ENCODE measurements at places on chromosomes 2 and 18. TPM values are rescaled to one million over a fixed set of nuclear protein-coding genes. Genes with fewer than 3 reads are reported as not detected.
A peak's percentile ranks its signal among the peaks of the same experiment; 100 is the strongest.

The ANKRD30BL gene
- not detected for total RNA-seq

The COPS9 gene
- total RNA-seq: 408 TPM

DNA sequence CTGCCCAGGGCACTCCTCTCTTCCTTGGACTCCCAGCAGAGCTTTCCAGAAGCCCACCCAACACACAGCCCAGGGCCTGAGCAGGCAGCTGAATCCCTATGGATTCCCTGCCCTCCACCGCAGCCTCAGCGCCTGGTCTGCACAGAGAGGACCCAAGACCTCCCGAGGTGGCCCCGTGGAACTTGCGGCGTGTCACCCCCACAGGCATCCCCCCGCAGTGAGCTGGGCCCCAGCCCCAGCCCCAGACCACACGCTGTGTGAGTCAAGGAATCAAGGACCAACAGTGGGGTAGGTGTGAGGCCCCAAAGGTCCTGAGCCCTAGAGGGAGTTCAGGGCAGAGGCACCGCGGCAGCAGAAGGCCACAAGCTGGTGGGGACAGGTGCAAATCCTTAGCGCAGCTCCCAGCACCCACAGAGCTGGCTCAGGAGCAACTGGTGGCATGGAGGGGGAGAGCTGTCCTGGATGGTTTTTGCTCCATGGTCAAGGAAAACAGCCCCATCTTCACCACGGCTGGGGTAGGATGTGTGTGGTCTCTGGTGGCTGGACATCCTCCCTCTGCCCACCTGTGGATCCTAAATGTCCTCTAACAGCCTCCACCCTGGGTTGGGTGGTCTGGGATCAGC lies 8.5 kb downstream of the HS6ST1 start:
- no peak for DNase-seq
- H3K27me3 ChIP-seq: no peaks in the 10 kb centered on the region
- peaks cover 94% of the 10 kb centered on the region for H3K36me3 ChIP-seq
- peaks cover 68% of the 10 kb centered on the region for H3K4me1 ChIP-seq
- H3K27ac ChIP-seq: no peak overlapping the region
- H3K4me3 ChIP-seq: no peak overlapping the region

GRCh38 chr2:212099658-212100057 lies 438.9 kb downstream of the ERBB4 start:
- no peaks in the 10 kb centered on the region for H3K36me3 ChIP-seq
- H3K27ac ChIP-seq: no peak overlapping the region
- no peaks in the 10 kb centered on the region for H3K27me3 ChIP-seq
- DNase-seq: no peak
- no peaks in the 10 kb centered on the region for H3K4me1 ChIP-seq

The TCF23 gene
- total RNA-seq: not detected

- no peaks in the 10 kb centered on the region for H3K4me1 ChIP-seq
- H3K36me3 ChIP-seq: no peaks in the 10 kb centered on the region
- no peak for DNase-seq
- no peak overlapping the region for H3K27ac ChIP-seq
Measured at GRCh38 chr2:232456296-232457120, 555 bp downstream of the ALPI start.

- no peak overlapping the region for H3K4me3 ChIP-seq
- H3K4me1 ChIP-seq: no peaks in the 10 kb centered on the region
- H3K36me3 ChIP-seq: peaks cover 13% of the 10 kb centered on the region
- no peaks in the 10 kb centered on the region for H3K27me3 ChIP-seq
- H3K27ac ChIP-seq: no peak overlapping the region
Measured at GRCh38 chr2:181058378-181059269, 78.2 kb downstream of the UBE2E3 start.

The CHN1 gene
- total RNA-seq: 35.8 TPM

DNA sequence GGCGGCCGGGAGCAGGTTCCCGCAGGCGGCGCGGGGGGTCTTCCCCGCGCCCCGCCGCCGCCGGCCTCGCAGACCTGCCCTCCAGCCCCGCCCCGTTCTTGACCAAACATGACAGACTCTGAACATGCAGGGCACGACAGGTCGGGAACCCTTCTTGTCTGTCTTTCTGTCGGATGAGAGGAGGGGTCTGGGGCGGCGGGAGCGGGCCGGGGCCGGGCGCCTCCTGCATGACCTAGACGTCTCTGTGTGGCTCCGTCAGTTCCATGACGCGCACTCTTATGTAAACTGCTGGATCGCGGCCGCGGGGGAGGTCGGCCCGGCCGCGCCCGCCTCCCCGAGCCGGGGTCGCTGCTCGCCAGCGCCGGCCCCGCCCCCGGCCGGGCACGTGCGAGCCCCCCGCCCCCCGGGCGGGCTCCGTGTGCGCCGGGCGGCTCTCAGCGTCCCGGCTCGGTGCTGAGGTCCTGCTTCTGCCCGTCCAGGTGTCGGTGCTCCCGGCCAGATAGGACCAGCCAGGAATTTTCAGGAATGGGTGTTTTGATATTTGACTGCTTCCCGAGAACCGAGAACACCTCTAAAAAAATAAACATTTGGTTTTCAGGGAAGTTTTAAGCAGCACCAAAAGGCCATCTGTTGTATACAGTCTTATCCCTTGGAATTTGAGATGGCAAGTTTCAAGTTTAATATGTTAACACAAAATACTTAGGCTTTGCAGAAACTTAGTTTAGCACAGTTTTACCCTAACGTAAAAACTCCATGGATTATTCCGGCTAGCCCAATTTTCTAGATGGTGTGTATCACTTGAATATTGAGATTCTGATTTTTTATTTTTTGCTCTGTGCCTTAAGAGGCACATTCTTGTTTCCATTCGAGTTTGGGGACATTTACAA lies 733 bp downstream of the ZC3H6 start:
- peaks cover 5% of the 10 kb centered on the region for H3K36me3 ChIP-seq
- H3K27me3 ChIP-seq: no peaks in the 10 kb centered on the region
- H3K27ac ChIP-seq: peak overlapping the region; percentile 100
- H3K4me3 ChIP-seq: peak overlapping the region; percentile 88

- H3K36me3 ChIP-seq: no peaks in the 10 kb centered on the region
- H3K4me3 ChIP-seq: no peak overlapping the region
- no peaks in the 10 kb centered on the region for H3K27me3 ChIP-seq
- peaks cover 96% of the 10 kb centered on the region for H3K4me1 ChIP-seq
- peak overlapping the region; percentile 87 for H3K27ac ChIP-seq
Measured at GRCh38 chr2:234245945-234246344, 195.4 kb downstream of the SPP2 start.

DNA sequence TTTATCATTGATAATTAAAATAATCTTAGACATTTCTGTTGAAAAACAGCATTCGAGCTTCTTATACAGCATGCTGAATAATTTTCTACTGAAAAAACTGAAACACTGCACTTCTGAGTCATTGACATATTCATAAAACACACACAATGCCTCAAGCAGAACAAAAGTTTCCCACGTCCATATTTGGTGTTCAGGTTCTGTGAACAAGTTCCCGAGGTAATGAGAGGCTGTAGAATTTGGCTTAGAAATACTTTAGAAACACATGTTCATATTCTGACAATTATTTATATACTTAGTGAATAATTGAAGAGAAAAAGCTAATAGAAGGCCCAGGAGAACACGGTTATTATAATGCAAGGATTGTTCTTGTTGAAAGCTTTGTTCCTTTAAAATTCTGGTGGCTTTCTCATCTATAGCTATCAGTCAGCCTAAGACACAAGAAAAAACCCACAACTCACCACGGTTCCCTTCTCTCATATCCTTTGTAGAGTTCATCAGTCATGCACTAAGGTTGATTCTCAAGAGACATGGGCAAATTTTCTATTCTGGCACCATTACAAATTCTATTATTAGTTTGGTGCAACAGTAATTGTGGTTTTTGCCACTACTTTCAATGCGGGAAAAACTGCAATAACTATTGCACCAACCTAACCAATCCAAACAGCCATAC lies 194.4 kb downstream of the TMX3 start:
- no peak overlapping the region for H3K27ac ChIP-seq
- H3K36me3 ChIP-seq: no peaks in the 10 kb centered on the region
- H3K27me3 ChIP-seq: no peaks in the 10 kb centered on the region
- H3K4me1 ChIP-seq: peaks cover 3% of the 10 kb centered on the region

- peak overlapping the region; percentile 91 for H3K27ac ChIP-seq
- H3K36me3 ChIP-seq: no peaks in the 10 kb centered on the region
- H3K27me3 ChIP-seq: no peaks in the 10 kb centered on the region
Measured at GRCh38 chr18:44602845-44603244, 77.8 kb upstream of the SETBP1 start.

DNA sequence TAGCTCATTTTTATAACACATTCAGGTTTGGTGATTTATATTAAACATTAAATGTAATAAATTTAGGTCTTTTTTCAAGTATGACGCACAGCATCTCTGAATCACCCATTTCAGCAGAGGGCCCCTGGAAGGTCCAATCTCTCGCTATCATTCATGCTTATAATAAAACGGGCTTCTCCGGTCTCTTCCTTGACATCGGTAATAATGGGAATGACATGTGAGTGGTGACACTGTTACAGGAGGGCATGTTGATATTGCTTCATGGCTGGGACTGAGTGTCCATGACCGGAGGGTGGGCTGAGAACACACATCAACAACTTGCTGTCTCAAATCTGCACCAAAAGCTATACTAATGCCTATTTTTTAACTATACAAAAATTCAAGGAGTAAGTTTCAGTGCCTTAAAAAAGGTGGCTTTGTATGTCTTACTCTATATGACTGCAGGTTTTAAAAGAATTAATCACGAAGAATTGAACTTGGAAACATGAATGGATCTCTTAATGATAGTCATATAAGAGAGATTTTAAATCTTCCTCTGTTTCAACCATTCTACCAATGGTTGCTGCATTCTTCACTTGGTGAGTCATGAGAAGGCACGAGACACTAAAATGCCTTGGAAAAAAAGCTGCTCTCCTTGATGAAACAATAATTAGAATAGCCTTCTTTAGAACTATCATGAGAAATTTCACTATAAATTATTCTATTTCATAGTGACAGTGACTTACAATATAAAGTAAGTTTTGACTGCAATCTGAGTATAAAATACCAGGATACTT lies 101.9 kb upstream of the NRP2 start:
- H3K4me1 ChIP-seq: peaks cover 8% of the 10 kb centered on the region
- no peak overlapping the region for H3K27ac ChIP-seq
- H3K36me3 ChIP-seq: no peaks in the 10 kb centered on the region

GRCh38 chr18:79275992-79276391 lies 119.7 kb upstream of the NFATC1 start:
- H3K4me3 ChIP-seq: no peak overlapping the region
- no peaks in the 10 kb centered on the region for H3K36me3 ChIP-seq
- no peaks in the 10 kb centered on the region for H3K27me3 ChIP-seq
- DNase-seq: no peak
- no peak overlapping the region for H3K27ac ChIP-seq

DNA sequence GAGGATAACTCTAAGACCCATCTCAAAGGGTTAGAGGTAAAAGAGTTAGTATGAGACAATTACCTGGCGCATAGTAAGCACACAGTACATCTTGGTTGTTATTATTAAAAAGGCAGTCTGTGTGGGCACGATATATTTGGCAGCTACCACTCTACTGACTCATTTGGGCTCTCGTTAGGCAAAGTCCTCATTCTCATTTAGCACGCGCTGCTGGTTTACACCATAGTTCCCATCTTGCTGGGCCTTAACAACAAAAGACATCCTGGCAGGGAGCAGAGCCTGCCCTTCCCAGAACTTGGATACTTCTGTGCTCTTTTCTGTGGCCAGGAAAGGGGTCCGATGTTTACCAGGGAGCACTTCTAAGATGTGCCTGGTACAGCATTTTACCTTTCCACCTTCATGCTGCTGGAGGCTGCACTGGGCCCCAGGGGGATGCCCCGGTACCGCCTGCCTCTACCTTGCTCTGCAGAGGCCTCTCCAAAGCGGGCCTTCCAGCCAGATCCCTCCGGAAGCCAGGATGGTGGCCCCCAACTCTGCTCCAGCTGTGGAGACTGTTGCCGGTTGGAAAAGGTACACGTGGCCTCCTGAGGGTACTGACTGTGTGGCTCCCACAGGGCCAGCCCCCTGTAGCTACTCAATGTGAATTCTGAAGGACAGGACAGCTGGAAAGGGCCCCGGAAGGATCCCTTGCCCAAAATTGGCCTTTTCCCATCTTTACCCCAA lies 15.0 kb downstream of the GLI2 start:
- no peaks in the 10 kb centered on the region for H3K27me3 ChIP-seq
- H3K27ac ChIP-seq: peak overlapping the region; percentile 93
- no peaks in the 10 kb centered on the region for H3K36me3 ChIP-seq
- DNase-seq: peak; percentile 57
- H3K4me1 ChIP-seq: peaks cover 73% of the 10 kb centered on the region
- H3K4me3 ChIP-seq: no peak overlapping the region

- no peaks in the 10 kb centered on the region for H3K4me1 ChIP-seq
- no peaks in the 10 kb centered on the region for H3K36me3 ChIP-seq
- no peak for DNase-seq
- H3K27ac ChIP-seq: no peak overlapping the region
Measured at GRCh38 chr2:170284205-170284604, 106.3 kb downstream of the MYO3B start.

DNA sequence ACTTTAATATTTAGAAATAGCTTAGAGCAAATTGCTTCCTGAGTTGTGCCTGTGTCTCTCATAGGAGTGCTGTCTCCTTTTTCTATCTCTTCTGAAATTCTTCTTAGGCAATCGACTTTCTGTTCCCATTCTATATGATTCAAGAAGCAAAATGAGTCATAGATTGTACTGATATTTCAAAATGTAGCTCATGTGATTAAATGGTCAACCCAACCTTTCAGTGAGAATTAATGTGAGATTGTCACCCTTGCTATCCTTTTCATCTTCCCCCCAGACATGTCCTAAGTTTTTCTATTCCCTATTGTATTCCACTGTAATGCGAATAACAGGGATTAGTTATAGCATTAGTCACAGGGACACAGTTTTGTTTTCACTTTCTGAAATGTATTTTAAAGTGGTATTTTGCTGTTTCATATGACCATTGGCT lies 413.6 kb downstream of the THSD7B start:
- peak; percentile 16 for DNase-seq
- H3K27ac ChIP-seq: no peak overlapping the region
- no peak overlapping the region for H3K4me3 ChIP-seq
- H3K4me1 ChIP-seq: peaks cover 10% of the 10 kb centered on the region
- no peaks in the 10 kb centered on the region for H3K36me3 ChIP-seq

The CNDP1 gene
- total RNA-seq: not detected

GRCh38 chr2:112881217-112881985 lies 29.6 kb upstream of the IL37 start:
- peak; percentile 85 for DNase-seq
- H3K36me3 ChIP-seq: no peaks in the 10 kb centered on the region
- no peak overlapping the region for H3K4me3 ChIP-seq

- no peak overlapping the region for H3K27ac ChIP-seq
- H3K4me1 ChIP-seq: no peaks in the 10 kb centered on the region
- peak; percentile 37 for DNase-seq
- H3K4me3 ChIP-seq: no peak overlapping the region
- H3K36me3 ChIP-seq: no peaks in the 10 kb centered on the region
- no peaks in the 10 kb centered on the region for H3K27me3 ChIP-seq
Measured at GRCh38 chr2:128449226-128450061, 130.8 kb upstream of the HS6ST1 start.

- DNase-seq: no peak
- no peak overlapping the region for H3K27ac ChIP-seq
- no peak overlapping the region for H3K4me3 ChIP-seq
- H3K36me3 ChIP-seq: no peaks in the 10 kb centered on the region
- no peaks in the 10 kb centered on the region for H3K27me3 ChIP-seq
- no peaks in the 10 kb centered on the region for H3K4me1 ChIP-seq
Measured at GRCh38 chr2:127200962-127201361, 19.1 kb downstream of the CYP27C1 start.

The FBXO41 gene
- total RNA-seq: 0.72 TPM

The RAB31 gene
- total RNA-seq: 72.2 TPM

- H3K4me1 ChIP-seq: no peaks in the 10 kb centered on the region
- H3K36me3 ChIP-seq: no peaks in the 10 kb centered on the region
- H3K27me3 ChIP-seq: no peaks in the 10 kb centered on the region
- H3K27ac ChIP-seq: no peak overlapping the region
- no peak overlapping the region for H3K4me3 ChIP-seq
Measured at GRCh38 chr18:29928081-29928480, 1114.5 kb downstream of the DSC3 start.

GRCh38 chr2:12076810-12077209 lies 330.4 kb downstream of the LPIN1 start:
- no peaks in the 10 kb centered on the region for H3K4me1 ChIP-seq
- no peak overlapping the region for H3K27ac ChIP-seq
- no peaks in the 10 kb centered on the region for H3K27me3 ChIP-seq
- no peak overlapping the region for H3K4me3 ChIP-seq

The OTOS gene
- total RNA-seq: not detected

Data from SJSA1 (cell line).